ENCODE measurements at places on chromosomes 7 and 10. TPM values are rescaled to one million over a fixed set of nuclear protein-coding genes. Genes with fewer than 3 reads are reported as not detected.

- H3K27ac ChIP-seq: no peak overlapping the region
- no peak for DNase-seq
- H3K4me3 ChIP-seq: no peak overlapping the region
- no peaks in the 10 kb centered on the region for H3K36me3 ChIP-seq
Measured at GRCh38 chr7:22895140-22895827, 72.6 kb upstream of the TOMM7 start.

The SYT15 gene
- 3.4 TPM for total RNA-seq

GRCh38 chr7:82616059-82616728, 172.6 kb upstream of the CACNA2D1 start:
- no peaks in the 10 kb centered on the region for H3K4me1 ChIP-seq
- DNase-seq: no peak
- no peaks in the 10 kb centered on the region for H3K27me3 ChIP-seq
- no peak overlapping the region for H3K4me3 ChIP-seq

- no peaks in the 10 kb centered on the region for H3K27me3 ChIP-seq
- no peak overlapping the region for H3K4me3 ChIP-seq
- no peak overlapping the region for H3K27ac ChIP-seq
- no peak for DNase-seq
Measured at GRCh38 chr10:24651923-24652322, 71.8 kb downstream of the ARHGAP21 start.

GRCh38 chr10:74177140-74177677, 26.2 kb downstream of the ADK start:
- DNase-seq: peak; percentile 60
- H3K4me1 ChIP-seq: peaks cover 13% of the 10 kb centered on the region
- peak overlapping the region; percentile 64 for H3K4me3 ChIP-seq
- H3K27me3 ChIP-seq: no peaks in the 10 kb centered on the region
- no peaks in the 10 kb centered on the region for H3K36me3 ChIP-seq

DNA sequence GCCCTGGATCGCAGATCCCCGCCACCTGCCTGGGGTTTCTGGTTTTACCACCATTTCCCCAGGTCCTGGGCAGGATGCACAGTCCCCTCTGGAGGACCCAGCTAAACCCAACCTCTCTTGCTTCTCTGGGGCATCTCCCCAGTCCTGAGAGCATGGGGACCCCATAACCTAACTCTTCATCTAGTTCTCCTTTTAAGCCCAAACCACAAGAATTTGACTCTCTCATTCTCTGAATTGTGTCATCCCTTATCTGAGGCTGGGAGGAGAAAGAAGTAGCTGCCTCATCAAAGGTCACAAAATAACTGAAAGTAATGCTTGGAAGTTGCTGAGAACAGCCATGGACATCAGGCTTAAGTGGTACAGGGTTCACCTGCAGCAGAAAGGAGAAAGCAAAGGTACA, 159.9 kb downstream of the FGFR2 start:
- H3K36me3 ChIP-seq: no peaks in the 10 kb centered on the region
- H3K27ac ChIP-seq: no peak overlapping the region
- DNase-seq: no peak
- H3K4me1 ChIP-seq: peaks cover 10% of the 10 kb centered on the region
- no peak overlapping the region for H3K4me3 ChIP-seq

- no peaks in the 10 kb centered on the region for H3K36me3 ChIP-seq
- DNase-seq: no peak
- no peaks in the 10 kb centered on the region for H3K4me1 ChIP-seq
- H3K27ac ChIP-seq: no peak overlapping the region
Measured at GRCh38 chr7:13538669-13539068, 450.8 kb downstream of the ETV1 start.

The IFIT3 gene
- total RNA-seq: 3.9 TPM

- no peaks in the 10 kb centered on the region for H3K36me3 ChIP-seq
- no peak overlapping the region for H3K4me3 ChIP-seq
- no peak overlapping the region for H3K27ac ChIP-seq
- no peaks in the 10 kb centered on the region for H3K27me3 ChIP-seq
- H3K4me1 ChIP-seq: no peaks in the 10 kb centered on the region
Measured at GRCh38 chr7:151642746-151643145, 123.1 kb upstream of the RHEB start.

The TMEM140 gene
- 4.0 TPM for total RNA-seq

DNA sequence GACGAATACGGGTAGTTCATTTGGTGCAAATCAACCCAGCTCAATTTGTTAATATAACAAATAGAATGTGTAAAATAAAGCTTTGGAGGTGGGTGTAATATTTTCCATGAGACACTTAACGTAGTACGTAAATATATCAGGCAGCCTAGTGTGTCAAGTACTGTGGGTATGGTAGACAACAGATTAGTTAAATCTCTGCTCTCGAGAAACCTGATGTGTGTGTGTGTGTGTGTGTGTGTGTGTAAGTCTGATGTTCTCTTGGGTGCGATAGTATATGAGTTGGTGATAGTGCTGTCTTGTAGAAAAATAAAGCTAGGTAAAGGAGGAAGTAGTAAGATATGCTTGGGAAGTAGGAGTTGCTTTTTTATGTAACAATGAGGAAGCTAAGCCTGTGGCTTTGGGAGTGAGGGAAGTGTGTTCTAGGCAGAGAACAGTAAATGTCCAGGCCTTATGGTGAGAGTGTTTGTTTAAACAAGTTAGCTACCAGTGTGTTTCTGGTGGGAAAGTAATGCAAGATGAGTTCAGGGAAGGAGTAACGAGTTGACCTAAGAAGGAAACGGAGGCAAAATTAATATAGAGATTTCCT, 26.1 kb downstream of the WAC start:
- no peak overlapping the region for H3K27ac ChIP-seq
- no peaks in the 10 kb centered on the region for H3K27me3 ChIP-seq
- H3K4me1 ChIP-seq: peaks cover 41% of the 10 kb centered on the region
- DNase-seq: no peak
- H3K36me3 ChIP-seq: no peaks in the 10 kb centered on the region
- H3K4me3 ChIP-seq: no peak overlapping the region

The IL15RA gene
- 14.3 TPM for total RNA-seq

Measured in body of pancreas (tissue), 4 donors.